ENCODE measurements at places on chromosomes 13 and 19.
A peak's percentile ranks its signal among the peaks of the same experiment; 100 is the strongest.

DNA sequence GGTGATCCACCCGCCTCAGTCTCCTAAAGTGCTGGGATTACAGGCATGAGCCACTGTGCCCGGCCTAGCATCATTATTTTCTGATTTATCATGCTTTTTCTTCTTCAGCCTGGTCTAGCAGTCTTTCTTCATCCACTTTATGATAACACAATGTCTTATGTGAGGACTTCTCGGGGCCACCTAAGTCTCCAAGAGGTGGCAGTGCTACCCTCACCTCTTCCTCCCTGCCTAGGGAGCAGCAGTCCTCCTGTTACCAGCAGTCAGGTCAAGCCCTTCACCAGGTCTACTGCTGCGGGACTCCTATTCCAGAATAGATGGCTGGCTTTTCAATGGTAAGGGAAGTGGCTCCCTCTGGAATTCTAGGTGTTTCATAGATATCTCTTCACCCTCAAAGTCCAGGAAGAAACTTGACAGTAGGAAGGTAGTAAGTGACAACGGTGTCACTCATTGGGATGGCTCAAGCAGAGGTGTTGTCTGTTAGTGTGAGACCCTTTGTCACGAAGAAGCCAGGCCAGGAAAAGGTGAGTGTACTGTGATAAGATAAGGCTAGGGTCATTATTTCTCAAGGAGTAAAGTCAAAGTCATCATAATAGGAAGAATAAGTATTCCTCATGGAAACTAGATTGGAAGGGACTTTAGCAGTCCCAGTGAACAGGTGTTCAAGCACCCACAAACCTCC lies 164.0 kb downstream of the KLF5 start:
- no peak for DNase-seq

DNA sequence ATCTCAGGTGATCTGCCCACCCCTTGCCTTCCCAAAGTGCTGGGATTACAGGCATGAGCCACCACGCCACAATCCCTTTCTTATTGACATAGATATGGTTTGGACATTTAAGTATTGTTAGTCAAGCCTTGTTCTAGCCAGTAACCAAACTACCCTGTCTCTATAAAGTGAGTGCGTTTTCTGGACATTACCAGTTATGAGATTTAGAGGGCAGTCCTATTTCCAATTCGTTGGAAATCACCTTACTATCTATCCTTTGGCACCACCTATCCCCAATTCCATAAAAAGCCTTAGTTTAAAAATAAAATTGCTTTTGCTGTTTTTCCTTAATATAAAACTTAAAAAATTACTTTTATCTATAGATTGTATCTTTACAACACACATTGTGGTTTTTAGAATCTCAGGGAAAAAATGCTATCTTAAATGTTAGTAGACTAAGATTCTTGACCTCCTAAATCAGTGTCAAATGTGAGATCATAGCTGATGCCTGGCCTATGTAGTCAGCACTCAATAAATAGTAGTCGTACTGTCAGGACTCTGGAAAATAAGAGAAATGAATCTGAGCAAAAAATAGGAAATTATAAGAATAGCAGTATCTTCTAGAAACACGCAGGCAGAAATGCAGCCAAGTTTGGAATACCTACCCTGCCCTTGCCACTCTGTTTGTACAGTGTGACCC lies 57.0 kb downstream of the NUFIP1 start:
- no peak for DNase-seq

GRCh38 chr13:25864116-25864515 lies 187.7 kb downstream of the SHISA2 start:
- no peak for DNase-seq

DNA sequence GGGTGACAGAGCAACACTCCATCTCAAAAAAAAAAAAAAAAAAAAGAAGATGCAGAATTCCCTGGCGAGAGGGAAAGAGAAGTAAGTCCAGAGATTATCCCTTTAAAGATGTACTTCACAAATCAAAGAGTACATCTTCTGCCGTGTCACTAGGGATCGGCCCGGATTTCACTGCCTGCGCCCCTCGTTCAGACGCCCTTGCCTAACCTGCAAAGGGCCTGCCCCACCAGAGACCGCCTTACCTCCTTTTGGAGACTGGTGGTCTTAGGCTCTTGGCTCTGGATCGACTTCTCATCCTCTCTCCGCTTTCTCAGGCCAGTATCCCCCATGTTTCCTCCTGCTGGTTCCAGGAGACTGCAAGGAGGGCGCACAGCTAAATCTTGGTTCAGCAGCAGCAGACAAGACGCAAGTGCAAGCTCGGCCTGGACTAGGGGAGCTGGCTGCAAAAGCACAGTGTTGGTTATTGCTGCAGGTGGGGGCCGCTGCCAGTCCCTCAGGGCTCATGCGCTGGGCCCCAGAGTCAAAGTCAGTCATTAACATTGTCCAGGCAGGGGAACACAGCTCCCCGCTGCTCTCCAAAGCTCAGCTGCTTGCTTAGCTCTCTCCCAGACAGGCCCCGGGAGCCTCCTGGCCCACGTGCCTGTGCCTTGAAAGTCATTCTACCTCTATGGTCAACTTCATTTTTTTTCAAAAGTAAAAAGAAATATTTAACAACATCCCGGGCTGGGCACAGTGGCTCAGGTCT lies 1.2 kb downstream of the SLC7A9 start:
- DNase-seq: no peak

- DNase-seq: no peak
These were observed 43.1 kb upstream of the AMER2 start for GRCh38 chr13:25215253-25215575.

GRCh38 chr19:55275851-55276719 lies 3.8 kb downstream of the HSPBP1 start:
- DNase-seq: no peak

DNA sequence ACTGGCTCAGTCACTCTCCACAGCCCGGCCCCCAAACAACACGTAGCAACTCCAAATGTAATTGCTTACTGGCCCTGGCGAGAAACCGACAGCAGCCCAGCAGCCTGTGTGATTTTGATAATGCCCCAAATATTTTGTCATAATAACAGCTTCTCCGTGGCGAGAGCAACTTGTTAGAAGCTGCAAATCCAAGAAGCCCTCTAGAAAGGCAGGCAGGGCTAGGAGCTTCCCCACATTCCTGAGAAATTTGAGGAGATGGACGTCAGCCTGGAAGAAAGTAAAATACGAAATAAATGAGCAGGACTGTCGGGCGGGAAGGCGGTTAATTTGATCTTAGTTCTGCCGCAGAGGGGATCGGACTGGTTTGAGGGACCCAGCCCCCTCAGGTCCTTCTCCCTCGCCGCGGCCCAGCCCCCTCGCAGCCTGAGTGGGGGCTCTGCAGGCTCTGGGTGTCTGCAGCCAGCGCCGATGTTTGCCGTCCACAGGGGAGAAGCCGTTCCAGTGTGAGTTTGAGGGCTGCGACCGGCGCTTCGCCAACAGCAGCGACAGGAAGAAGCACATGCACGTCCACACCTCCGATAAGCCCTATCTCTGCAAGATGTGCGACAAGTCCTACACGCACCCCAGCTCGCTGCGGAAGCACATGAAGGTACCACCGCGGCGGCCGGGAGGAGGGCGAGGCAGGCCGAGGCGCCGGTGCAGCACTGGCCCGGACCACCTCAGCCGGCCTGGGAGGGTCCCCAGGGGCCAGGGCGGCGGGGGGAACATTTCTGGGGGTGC lies 3.1 kb downstream of the ZIC2 start:
- no peak for DNase-seq

DNA sequence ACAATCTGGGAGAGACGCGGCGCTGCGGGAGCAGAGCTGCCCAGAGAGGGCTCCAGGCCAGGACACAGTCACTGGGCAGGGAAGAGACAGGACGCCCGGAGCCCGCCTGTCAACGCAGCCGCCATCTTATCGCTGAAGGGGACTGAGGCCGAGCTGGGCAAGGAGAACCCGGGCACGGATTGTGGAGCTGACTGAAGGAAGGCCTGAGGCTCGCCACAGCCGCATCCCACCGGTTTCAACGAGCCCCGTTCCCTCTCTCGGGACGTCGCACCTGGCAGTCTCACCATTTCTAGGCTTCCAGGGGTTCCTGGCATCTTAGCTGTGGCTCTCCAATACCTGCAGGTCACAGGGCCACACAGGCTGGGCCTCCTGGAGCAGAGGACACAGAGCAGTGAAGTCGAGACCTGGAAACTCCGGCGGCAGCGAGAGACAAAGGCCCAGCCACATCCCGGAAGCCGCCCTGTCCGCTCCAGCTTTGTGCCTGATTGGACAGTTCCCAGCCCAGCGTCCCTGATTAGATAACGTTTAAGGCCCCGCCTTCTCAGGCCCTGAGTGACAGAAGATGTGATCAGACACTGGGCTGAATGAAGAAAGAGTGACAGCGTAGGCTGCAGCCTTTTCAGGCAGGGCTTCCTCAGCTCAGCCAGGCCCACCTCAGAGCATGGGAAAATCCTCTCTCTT lies at the start of gene ZNF91:
ZNF91 (minus strand) TSS at position 431 of the 681 bp plus-strand sequence; CDS start at position 314, 117 bp downstream.
- peak; percentile 94 for DNase-seq

GRCh38 chr13:21005193-21005592 lies 56.2 kb downstream of the LATS2 start:
- no peak for DNase-seq

- DNase-seq: no peak
These were observed 110.8 kb downstream of the STOML3 start for GRCh38 chr13:38879786-38880185.

GRCh38 chr13:57123681-57124080 lies 17.0 kb upstream of the PRR20A start:
- no peak for DNase-seq

DNA sequence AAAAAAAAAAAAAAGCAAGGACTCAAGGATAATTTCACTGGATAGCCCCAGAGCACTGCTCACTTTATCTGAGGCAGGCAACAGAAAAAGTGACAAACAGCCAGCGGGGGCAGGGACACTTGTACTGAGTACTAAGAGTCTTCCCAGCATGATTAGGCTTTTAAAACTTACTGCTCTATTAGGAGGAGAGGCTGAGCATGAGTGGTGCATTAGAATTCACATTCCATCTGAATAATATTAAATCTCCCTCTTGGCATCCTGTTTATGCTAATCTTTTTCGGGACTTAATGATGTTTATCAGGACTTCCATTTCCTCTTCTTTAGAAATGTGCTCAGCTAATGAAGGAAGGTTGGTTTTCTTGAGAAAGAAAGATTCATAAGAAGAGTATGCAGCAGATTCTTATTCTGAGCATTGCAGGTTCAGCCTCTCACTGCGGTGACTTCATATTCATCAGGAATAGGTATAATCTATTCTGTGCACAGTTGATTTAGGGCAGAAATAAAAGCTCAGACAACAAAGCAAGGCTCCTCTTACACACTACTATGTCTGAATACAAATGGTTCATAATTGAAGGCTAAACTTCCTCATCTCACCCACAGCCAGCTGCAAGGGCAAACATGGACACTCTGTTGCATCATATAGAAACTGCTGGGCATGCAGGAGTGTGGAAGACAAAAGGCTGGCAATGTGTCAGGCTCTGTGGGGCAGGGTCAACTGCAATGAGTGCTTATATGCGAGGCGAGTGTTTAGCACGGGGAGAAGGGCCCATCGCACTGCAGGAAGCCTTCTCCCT lies 107.0 kb downstream of the KL start:
- no peak for DNase-seq

DNA sequence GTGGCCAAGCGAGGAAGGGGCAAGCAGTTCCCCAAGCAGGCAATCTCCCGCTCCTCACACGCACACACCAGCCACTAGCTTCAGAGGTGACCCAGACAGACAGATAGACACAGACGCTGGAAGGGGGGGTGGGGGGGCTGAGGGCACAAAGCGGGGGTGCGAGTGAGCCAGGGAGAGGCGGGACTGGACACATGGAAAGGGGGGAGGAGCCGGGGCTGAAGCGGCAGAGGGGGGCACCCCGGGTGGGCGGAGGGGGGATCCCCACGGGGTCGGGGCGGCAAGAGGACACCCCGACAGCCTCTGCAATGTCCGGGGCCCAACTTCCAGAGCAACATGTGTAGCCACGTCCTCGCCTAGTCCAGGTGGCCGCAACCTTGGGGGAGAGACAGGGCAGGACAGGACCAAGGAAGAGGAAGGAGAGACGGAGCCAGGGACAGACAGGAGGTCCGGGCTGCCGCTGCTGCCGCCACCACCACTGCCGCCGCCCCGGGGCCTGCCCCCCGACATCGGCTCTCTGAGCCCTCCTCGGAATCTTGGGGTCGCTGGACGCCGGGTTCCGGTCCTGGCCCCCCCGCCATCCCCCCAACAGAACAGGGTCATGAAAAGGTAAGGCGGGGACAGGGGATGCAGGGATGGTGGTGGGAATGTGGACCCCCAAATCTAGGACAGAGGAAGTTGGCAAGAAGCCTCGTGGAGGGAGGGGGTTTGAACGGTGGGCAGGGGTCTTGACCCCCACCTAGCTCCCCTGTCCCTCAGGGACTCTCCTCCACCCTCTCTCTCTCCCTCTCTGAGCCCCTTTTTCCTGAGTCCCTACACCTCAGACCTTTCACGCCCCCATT lies 1.1 kb downstream of the GRIN2D start:
- DNase-seq: no peak

GRCh38 chr13:112799394-112799793 lies 109.6 kb downstream of the ATP11A start:
- DNase-seq: no peak

DNA sequence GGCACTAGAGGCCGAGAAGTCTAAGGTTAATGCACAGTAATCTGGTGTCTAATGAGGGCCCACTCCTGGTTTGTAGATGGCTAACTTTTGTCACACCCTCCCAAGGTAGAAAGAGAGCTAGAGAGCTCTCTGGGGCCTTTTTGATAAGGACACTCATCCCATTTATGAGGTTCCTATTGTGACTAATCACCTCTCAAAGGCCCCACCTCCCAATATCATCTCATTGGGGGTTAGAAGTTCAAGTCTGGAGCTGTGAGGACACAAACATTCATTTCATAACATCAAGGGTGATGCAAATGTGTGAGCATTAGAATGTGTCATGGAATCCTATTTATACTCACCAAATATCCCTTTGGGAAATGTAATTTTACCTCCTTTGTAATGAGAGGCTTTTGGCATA lies 79.2 kb upstream of the SLC10A2 start:
- DNase-seq: no peak

DNA sequence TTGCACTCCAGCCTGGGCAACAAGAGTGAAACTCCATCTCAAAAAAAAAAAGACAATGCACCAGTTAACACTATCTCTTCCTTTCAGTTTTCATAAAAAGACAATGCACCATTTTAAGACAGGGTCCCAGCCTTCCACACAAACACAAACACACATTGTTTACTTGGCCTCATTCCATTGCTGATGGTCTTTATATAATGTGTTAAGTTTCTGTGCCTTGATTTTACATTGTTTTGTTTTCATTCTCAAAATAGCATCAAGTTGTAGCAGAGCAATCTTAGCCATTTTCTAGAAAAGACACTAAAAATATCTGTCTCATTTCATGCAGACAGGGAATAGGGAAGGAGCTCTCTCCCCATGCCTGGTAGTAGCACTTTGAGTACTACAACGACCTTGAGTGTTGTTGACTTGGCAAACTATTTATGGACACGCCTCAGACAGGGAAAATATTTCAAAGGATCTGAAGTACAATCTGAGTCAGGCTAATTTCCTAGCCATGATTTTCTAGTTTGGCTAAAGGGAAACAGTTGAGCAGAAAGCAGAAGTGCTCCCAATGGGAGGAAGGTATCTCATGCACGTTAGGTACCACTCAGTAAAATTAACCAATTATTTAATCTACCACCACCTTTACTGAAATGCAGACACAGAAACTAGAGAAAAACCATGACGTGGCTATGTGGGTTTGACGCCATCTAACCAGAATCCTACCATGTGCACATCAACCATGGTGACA lies 120.6 kb downstream of the ABCC4 start:
- no peak for DNase-seq

Measured in BE2C (cell line).